ENCODE measurements at places on chromosomes 13 and 19.

DNA sequence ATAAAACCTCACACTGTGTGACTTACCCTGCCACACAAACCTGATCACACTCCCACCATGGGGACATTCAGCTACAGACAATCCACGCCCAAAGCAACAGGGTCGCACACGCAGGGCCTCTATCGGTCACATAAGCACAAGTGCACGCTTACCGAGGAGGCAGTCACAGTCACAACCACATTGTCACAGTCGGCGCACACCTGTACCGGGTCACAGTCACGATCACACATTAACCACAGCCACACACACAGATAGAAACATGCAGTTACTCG lies 579 bp downstream of the ZNF566 start:
- DNase-seq: peak; percentile 44

GRCh38 chr19:13459351-13459750 lies 46.9 kb downstream of the CACNA1A start:
- no peak for DNase-seq

DNA sequence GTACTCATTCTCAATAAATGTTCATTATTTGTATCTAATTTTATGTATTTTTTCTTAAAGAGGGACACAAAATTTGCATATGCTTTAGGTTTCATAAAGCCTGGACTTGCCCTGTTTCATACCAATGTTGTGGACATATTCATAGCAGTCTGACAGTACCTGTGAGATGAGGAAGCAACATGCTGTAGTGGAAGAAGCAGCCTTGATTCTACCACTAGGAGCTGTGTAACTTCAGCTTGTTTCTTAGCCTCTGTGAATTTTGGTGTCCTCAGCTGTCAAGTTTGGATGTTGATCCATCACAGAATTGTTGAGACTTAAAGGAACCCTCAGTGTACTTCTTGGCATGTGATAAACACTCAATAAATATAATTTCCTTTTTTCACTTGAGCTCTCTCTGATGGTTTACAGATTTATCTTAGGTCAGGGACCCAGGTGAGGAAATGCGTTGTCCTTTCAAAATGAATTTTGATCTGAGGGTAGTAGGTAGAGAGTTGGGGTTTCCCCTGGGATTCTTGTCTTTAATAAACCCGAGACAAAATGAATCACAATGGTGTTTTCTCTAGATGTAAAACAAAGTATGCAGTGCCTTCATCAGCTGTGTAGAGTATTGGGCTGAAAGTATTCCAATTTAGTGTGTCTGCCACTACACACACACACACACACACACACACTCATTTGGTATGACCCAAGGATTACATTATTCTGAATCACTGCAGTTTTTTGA lies 152.1 kb downstream of the KCNRG start:
- DNase-seq: no peak

DNA sequence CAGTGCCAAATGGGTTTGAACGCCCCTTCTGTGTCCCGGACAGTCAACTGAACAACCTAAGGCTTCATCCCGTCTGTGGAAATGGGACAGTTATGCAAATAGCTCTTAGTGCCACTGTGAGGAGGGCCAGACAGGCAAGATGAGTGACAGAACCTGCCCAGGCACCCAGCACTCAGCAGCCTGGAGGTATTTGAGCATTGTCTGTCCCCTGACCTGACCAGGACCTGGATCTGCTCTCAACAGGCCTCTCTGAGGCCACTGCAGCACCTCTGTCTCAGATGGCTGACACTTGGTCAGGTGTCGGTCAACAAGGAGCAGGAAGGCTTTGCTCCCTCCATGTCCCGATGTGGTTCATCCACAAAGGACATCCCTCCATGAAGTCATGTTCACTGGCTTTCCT lies 67.9 kb downstream of the CCDC70 start:
- DNase-seq: no peak

DNA sequence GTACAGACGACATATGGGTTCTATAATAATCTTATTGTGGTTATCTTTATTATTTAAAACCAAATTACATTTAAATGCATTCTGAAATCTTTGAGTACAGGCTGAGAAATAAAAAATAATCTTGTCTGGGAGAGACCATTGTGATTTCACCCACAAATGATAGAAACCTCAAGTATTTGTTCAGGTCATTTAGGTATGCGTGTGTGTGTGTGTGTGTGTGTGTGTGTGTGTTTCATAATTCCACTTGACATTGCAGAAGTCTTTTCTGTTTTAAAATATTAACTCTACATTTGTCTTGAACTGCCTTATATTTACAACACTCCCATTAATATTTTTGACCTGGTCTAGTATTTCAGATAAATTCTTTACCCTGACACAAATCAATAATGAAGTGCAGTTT lies 126.9 kb downstream of the SPRY2 start:
- DNase-seq: no peak

DNA sequence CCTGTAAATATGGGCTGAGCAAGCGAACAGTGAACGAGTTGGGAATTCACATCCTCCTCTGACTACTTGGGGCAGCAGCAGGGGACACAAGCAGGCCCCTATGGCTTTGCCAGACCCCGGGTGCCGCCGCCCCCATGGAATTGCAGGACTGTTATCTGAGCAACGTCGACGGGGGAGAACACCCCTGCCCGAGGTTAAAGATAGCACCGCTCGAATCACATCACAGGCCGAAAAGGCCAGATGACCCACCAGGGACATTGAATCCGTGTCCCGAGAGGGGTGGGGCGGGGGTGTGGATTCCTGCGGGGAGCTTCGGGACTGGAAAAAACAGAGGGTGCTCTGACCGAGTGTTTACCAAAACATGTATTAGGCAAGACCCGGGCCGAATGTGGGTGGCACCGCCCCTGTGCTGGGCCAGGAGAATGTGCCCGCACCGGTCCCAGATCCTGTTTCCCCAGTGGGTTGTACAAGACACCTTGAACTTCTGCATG lies 9.1 kb downstream of the FEM1A start:
- no peak for DNase-seq

GRCh38 chr13:90868321-90868920 lies 479.1 kb upstream of the MIR17HG start:
- peak; percentile 39 for DNase-seq

- DNase-seq: no peak
Measured at GRCh38 chr19:53819861-53820260, 4.3 kb downstream of the NLRP12 start.

DNA sequence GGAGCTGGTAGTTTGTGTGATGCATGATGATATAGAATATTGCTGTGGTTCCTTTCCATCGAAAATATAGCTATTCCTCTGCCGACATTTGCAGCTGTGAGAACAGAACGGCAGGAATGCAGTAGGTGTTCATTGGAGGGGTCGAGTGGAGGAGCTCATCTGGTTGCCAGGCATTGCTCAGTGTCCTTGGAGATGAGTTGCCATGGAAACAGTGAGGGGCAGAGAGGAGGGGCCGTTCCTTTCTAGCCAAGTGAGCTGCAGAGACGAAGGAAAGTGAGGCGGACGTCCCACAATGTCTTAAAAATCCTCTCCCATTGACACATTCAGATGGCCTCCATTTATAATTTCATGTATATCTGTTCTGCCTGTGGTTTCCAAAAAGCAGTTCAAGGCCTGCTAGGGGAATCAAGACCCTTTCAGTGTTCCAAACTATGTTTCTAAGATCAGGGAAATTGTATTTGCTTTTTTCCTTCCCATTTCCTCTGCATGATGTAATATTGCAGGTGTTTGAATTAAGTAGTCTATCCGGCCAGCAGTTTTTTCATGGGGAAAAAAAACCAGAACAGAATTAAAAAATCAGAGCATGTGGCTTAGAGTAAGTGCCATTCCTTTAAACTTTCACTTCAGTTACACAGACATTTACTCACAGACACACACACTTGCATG lies 41.2 kb upstream of the ZNF835 start:
- peak; percentile 19 for DNase-seq

Data from testis (tissue), 5 donors.